ENCODE measurements at places on chromosomes 5 and 9. TPM values are rescaled to one million over a fixed set of nuclear protein-coding genes. Genes with fewer than 3 reads are reported as not detected.
A peak's percentile ranks its signal among the peaks of the same experiment; 100 is the strongest.

DNA sequence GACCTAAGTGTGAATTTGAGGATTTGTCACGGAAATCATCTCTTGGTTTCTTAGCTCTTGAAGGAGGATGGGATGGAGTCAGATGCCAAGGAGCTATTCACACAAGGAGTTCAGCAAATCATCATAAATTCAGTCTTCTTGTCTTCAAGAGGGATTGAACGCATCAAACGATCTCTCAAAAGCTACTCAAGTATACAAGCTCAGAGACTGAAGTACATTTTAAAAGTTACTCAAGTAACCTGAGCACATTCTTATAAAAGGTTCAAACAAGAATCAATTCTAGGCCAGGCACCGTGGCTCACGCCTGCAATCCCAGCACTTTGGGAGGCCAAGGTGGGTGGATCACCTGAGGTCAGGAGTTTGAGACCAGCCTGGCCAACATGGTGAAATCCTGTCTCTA lies 21.1 kb upstream of the GOLPH3 start:
- DNase-seq: no peak

GRCh38 chr5:33272288-33272687 lies 168.5 kb upstream of the TARS1 start:
- DNase-seq: no peak

DNA sequence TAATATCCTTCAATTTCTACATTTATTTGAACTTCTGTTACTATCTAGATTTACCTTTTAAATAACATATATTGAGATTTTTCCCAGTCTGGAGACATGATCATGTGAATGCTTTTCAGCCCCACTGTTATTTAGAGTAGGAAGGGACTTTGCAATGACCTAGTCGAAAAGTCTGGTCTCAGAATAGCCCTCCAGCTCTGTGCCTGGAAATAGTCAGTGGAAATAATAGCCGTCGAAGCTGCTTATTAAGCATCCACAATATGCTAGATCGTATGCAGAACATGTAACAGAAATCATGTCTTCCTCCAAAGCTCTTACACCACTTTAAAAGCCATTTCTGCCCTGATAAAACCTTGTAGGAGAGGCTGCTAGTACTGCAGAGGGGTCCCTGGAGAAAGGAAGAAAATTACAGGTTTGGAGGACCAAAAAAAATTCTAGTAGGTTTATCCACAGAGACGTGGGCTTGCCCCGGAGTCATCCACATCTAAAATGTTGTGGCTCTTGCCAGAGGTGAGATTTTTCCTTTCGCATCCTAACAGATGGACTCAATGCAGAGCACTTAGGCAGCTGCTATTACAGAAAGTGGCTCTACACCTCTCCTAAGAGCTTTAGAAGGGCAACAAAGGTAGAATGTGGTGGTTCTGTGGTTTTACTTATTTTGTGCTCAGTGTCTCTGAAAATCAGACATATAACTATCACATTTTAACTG lies 2.5 kb upstream of the FGF1 start:
- DNase-seq: no peak

DNA sequence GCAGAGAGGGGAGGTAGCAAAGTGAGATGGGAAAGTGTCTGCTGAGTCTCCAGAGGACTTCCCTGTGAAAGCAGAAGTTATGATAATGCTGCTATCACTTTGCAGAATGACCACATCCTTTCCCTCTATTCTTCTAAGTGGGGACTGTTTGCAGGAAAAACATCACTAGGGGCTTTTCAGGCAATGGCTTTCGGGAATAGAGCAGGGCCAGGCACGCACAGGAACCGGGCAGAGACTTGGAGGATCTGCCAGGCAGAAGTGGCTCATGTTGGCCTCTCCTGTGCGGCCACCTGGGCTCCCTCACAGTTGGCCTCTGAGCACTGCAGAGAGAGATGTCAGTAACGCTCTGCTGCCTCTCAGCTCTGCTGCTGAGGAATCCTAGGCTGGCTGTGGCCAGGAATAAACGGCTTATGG lies 214.7 kb downstream of the MAST4 start:
- no peak for DNase-seq

DNA sequence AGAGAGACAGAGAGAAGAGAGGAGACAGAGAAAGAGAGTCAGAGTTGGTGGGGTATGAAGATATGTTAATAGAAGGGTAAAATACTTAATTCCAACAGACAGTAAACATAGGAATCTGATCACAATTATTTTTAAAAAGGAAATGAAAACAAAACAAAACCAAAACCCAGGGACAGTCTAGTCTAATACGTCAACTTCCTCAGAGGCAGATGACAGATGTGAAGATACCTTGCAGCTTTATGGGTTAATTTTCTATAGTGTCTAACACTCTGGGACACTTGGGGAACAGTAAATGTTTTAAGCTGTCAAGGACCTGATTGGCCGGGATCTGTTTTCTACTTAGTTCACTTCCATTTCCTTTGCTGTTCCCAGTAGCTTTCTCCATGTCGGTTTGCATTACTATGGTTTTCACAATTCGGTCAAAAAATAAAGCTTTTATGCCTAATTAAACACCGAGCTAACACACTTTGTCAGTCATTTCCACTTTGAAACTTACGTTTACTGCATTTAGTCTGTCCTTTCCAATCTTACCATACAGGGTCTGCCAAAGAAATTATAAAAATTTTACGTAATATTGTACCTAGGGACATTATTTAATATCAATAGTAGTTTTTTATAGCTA lies 216.5 kb downstream of the MCTP1 start:
- no peak for DNase-seq

GRCh38 chr5:79642210-79642609 lies 30.0 kb downstream of the TENT2 start:
- no peak for DNase-seq

DNA sequence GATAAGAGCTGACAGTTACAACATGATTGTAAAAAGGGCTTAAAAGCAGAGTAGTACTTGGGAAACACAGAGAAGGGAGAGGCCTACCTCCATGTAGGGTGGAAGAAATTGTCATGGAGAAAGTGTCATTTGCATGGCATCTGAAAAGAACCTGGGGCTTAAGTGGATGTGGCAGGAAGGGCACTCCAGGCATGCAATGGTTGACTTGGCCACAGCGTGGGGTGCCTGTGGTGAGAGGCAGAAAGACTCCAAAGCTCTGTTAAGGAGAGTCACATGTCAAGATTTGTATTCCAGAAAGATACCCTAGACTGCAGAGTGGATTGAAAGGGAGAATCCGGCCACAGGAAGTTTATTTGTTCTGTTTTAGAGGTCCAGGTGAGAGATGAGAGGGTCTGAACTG lies 2.4 kb downstream of the POLR3G start:
- DNase-seq: no peak

GRCh38 chr9:125495172-125496119 lies 211.6 kb downstream of the MAPKAP1 start:
- DNase-seq: no peak

GRCh38 chr5:151574444-151574996 lies 16.6 kb downstream of the FAT2 start:
- no peak for DNase-seq

GRCh38 chr5:76378355-76378754 lies 24.7 kb upstream of the IQGAP2 start:
- no peak for DNase-seq

DNA sequence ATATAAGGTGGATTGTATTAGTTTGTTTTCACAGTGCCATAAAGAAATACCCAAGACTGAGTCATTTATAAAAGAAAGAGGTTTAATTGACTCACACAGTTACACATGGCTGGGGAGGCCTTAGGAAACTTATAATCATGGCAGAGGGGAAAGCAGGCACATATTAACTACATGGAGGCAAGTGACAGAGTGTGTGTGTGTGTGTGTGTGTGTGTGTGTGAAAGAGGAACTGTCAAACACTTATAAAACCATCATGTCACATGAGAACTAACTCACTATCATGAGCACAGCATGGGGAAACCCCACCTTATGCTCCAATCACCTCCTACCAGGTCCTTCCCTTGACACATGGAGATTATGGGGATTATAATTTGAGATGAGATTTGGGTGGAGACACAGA lies 118.6 kb downstream of the SPEF2 start:
- DNase-seq: no peak

- peak; percentile 24 for DNase-seq
Measured at GRCh38 chr5:115842089-115842935, 577 bp downstream of the AP3S1 start.

DNA sequence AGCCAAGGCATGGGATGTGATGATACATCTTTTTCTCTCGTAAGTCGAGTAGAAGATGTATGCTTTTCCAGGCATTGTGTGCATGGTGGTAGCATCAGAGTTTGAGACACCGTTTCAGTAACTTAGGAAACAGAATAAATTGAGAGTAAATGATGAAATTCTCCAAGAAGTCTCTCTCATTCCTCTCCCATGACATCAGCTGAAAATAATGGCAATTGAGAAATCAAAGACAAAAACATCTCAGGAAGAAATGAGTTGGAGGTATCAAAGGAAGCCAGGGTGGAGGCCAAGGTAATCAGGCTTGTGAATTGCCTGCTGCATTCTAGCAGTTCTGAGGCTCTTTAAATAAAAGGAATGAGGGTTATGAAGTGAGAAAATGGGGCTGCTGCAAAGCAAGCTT lies 53.9 kb downstream of the SGCD start:
- DNase-seq: no peak

The MARCOL gene
- not detected for total RNA-seq

The SLC36A2 gene
- 0.74 TPM for total RNA-seq

The KCNIP1 gene
- total RNA-seq: 1.6 TPM

The GPX3 gene
- total RNA-seq: 195 TPM

The GFRA3 gene
- total RNA-seq: 1.9 TPM

The HTR1A gene
- not detected for total RNA-seq

The SLC22A4 gene
- 8.2 TPM for total RNA-seq

The IL3 gene
- total RNA-seq: not detected

The HEXB gene
- 149 TPM for total RNA-seq
